ENCODE measurements at places on chromosomes 11 and 22.

DNA sequence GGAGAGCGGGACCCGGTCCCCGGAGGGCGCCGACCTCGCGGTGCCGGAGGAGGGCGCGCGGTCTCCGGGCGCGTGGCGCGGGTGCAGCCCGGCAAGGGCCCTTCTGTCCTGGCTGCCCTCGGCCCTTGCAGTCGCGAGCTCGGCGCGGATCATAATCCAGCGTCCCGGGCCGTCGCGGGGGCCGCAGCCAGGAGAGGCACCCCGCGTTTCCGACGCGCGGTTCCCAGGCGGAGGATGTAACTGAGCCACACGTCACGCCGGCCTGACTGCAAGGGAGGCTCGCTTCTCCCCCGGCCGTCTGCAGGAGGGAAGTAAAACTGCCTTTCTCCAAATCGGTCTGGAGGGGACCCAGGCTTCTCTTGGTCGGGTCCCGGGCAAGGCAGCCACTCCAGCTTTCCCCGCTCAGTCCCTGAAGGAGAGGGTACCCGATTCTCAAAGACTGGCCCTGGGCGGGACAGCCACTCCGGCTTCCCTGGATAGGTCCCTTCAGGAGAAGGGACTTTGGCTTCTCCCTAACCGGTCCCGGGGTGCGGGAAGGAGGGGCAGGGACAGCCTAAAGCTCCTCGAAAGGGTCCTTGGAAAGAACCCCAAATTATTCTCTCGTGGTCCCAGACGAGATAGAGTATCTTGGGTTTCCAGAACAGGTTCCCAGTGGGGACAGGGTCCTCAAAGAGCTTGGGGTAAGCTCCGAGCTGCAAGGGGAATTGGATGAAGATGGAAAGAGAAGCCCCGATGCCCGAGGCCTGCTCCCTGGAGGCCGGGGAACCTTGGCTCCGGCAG, 836 bp downstream of the SPON1 start:
- DNase-seq: peak; percentile 22

- DNase-seq: no peak
Measured at GRCh38 chr11:24496736-24497725, at the start of gene LUZP2. Gene LUZP2 (plus strand): TSS chr11:24497053.

DNA sequence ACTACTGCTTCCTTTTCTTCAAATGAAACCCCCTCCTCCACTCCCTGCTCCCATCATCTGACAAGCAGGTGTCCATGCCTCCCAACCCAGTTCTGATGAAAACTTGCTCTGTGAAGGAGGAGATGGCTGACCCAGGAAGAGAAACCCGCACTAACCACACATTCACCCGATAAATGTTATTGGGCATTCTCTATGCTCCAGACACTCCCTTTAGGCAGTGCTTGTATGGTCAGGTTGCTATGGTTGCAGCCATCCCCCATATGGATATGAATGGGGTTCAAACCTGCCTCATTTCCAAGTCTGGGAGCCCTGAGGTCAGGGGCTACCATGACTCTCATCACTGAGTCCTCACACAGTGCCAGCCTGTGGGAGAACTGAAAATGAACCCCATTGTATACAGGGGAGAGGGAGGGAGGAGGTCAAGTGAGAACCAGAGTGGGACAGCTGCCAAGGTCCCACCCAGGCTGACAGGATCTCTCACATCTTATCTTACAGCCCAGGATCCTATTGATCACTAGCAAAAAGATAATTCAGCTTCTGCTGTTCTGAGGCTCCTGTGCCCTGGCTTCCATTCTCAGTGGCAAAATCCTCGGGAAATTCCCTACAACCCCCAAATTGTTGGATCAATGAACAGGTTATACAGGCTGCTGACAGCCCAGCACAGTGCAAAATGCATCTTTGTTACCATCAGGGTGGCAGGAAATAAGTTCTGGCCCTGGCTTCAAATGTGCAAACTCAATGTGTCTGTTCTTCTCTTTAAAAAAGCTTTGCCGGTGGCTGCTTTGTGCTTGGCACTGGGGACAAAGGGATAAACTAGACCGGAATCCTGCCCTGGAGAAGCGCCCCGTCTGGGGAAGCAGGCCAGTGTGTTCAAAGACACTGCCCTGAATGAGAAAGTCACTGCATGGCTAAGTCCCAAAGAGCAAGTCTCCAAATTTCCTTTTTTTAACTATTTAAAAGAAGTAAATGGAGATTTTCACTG, 22.7 kb upstream of the ACER3 start:
- DNase-seq: no peak

DNA sequence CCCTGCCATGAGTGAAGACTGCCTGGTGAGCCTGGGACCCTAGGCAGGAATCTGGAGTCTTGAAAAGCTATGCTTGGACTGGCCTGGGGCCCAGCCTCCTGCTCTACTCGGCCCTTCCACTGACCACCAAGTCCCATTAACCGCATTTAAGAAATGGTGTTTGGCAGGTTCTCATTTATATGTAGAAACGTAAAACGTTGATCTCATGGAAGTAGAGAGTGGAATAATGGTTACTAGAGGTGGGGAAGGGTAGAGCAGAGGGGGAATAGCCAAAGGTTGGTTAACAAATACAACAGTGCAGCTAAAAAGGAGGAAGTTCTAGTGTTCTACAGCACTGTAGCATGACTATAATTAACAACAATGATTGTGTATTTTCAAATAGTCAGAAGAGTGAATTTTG, 72.9 kb upstream of the EED start:
- DNase-seq: no peak

DNA sequence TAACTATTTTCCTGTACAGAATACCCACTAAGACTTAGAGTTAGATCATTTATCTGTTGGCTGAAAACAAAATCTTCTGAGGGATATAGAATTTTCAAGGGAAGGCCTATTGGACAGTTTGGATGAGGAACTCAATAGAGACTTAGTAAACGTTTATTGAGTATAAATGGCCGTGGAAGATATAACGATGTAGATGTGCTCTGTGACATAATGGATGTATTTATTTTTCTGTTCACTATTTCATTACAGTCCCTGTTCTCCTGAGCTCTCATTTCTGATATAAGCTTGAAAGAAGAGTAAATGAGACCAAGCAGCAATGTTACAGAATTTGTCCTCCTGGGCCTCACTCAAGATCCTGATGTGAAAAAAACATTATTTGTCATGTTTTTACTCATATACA, at the start of gene OR4A16:
Gene OR4A16, plus strand, starts transcription at position 301 of the 400 bp plus-strand sequence. Its CDS starts 0 bp downstream, at position 301.
- no peak for DNase-seq

GRCh38 chr11:40338739-40339138, 1120.7 kb downstream of the LRRC4C start:
- DNase-seq: no peak

GRCh38 chr11:10495464-10495786, 40.4 kb downstream of the AMPD3 start:
- DNase-seq: no peak

GRCh38 chr11:21988477-21988876, 204.4 kb upstream of the ANO5 start:
- DNase-seq: no peak
